Stimulated activated CD4-positive, alpha-beta T cell treated with anti-CD3 and anti-CD28 coated beads, Interleukin-15, amount 100 ng/mL, for 1 hour (primary cell): ENCODE measurements at places on chromosomes 5 and 9.

GRCh38 chr9:133768859-133769510, 30.8 kb upstream of the SARDH start:
- DNase-seq, result no peak

- DNase-seq, result no peak
Observed at GRCh38 chr9:4301971-4302427, 2.1 kb upstream of the GLIS3 start.

- no peak for DNase-seq
Observed at GRCh38 chr5:101047181-101047580, 144.1 kb upstream of the ST8SIA4 start.

DNA sequence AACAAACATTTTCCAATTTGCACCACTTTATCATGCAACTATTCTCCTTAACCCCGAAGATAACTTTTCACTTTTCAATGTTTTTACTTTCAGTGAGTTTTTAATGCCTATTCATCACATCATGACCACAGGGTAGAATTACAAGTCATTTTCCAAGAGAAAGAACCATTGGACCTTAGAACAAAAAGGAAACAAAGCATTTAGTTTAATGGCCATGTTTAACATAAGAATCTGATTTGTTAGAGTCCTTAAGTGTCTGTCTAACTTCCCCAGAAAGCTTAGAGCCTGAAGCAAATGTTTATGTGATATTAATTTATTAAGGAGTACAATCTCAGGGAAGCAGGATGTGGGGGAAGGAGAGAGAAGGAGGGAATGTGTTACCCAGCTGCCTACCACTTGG, 325.8 kb upstream of the RIOK2 start:
- DNase-seq, result no peak

- no peak for DNase-seq
Observed at GRCh38 chr9:70011366-70011765, 32.3 kb upstream of the MAMDC2 start.

GRCh38 chr5:92421942-92422341, 1038.8 kb upstream of the ARRDC3 start:
- DNase-seq, result no peak

GRCh38 chr5:17154211-17154996, 63.0 kb upstream of the BASP1 start:
- DNase-seq, result no peak

DNA sequence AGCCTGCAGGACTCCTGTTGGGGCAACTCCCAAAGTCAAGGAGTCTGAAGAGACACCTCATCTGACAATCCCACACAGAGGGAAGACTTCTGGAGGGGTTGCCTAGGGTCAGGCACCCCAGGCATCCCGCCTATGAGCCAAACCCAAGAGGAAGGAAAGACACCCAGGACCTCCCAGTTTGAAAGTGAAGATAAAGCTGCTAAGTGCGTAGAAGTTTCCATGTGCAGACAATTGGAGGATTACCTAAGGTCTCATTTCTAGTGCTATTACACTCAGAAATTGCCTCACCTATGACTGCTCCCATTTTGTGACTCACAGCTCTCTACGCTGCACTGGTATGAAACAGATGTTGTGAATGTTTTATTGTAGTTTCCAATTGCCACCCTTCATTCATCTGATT, 322.9 kb downstream of the SLIT3 start:
- no peak for DNase-seq

GRCh38 chr5:154995679-154996078, 17.9 kb upstream of the KIF4B start:
- no peak for DNase-seq

DNA sequence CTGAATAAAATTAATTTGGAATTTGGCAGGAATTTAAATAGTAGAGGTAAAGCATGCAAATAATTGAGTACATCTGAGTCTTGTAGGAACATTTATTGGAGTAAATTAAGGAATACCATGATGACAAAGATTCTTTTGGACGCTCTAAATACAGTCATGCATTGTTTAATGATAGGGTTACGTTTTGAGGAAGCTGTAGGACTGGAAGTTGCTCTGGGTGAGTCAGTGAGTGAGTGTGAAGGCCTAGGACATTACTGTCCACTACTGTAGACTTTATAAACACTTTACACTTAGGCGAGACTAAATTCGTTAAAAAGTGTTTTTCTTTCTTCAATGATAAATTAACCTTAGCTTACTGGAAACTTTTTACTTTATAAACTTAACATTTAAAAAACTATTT, 113.0 kb downstream of the FAM170A start:
- no peak for DNase-seq

- no peak for DNase-seq
Observed at GRCh38 chr9:2872931-2873323, 29.0 kb upstream of the PUM3 start.

DNA sequence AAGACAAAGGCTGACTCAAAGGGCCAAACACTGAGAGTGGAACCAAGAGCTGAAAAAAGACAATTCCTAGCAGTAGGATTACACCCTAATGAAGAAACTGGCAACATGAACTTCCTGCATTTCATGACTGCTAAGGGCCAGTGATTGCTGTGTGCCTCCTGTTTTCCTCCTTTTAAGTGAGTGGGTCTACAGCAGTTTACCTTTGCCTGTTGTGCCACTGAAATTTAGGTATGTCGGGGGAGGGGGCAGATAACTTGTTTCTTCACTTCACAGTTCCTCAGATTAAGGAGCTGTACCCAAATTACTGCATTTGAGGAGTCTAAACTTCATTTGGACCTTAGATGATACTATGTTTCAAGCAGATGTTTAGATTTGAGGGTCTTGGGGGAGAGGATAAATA, 191.7 kb downstream of the MCTP1 start:
- DNase-seq, result no peak

GRCh38 chr9:83665580-83666200, 42.1 kb downstream of the UBQLN1 start:
- DNase-seq, result no peak

DNA sequence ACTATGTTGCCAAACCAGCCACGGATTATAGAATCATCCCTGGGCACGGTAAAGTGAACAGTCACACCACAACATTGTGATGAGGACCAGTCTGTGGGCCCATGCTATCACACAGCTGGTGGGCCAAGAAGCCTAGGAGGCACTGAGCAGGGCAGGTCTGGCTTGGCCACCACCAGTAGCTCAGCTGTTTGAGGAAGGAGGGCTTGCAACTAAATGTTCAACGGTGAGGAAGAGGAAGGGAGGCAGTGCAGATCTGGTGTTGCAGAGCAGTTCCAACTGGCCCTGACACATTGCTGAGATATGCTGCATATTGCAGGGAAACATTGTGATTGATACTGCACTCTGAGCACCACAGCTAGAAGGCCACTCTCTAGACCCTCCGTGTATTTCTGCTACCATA, 77.9 kb upstream of the ATG10 start:
- no peak for DNase-seq

DNA sequence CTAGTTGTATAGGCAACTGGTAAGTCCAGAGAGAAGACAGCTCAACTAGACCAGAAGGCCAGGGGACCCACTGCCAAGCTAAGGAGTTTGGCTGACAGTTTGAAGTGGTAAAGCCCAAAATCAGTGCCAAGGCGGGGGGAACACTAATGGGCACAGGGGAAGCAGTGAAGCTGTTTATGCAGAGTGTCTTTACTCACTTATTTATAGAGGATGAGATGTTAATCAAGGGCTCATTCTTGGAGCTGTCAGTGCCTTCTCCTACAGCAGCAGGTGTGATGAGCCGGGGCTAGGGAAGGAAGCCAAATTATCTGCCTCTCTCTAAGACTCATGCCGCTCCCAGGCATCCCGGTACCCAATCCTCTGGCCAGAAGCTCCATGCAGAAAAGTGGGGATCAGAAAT, 75.2 kb upstream of the GALNT10 start:
- no peak for DNase-seq

DNA sequence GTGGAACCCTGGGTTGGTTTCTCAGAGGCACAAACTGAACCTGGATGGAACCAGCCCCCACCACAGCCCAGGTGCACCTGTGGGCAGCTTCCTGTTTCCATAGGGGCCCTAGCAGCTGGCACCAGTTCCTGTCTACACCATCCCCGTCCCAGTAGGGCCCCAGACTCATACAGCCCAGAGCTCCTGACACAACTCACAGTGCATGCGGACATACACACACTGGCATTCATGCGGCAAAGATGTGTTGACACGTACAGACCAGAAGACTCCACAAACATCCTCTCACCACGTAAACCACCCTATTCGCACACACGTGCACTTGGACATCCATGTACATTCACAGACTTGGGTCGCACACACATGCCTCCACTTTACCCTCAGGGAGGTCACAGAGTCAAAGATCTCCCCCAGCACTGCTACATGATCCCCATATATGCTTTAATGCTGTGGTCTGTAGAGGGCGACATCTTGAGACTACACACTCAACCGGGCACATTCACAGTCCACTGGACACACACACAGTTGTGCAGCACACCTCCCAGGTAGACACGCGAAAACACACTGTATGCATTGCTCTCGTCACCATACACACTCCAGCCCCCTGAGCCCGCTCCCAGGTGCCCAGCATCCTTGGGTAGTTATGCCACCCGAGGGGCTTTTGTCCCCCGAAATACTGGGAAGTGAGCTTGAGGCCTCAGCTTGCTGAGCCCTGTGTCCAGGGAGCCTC, 22.4 kb downstream of the CXXC5 start:
- DNase-seq, result no peak

GRCh38 chr9:91421128-91421765, 2.4 kb downstream of the NFIL3 start:
- DNase-seq, result no peak

DNA sequence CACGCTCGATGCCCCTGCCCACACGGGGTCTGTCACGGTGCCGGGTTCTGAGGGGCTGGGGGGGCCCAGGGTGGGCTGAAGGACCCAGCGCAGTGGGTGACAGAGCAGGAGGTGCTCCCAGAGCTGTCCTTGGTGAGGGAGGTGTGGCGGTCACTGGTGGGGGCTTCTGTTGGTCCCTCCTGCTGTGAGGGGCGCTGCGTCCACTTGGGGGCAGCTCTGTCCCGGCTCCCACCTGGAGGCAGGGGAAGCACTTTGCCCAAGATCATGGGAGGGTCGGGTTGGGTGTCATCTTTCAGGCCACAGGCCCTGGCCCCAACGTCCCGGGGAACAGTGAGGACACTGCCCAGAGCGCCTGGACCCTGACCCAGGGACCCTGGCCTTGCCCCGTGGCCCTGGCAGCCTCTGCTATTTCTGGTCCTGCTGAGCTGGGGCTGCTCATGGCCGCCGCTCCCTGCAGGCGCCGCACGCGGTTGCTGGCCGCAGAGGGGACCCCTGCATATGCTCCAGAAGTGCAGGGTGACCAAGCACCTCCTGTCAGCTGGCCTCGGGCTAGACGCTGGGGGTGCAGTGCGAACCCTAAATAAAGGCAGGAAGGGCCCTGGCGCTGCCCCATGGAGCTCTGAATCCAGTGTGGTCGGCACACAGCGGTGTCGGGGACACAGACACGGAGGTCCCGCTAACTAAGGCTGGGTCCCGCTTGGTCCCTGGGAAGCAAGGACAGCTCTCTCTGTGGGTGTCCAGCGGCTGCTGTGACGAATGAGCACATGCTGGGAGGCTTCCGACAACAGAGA, 11.6 kb upstream of the RNU6ATAC start:
- no peak for DNase-seq

DNA sequence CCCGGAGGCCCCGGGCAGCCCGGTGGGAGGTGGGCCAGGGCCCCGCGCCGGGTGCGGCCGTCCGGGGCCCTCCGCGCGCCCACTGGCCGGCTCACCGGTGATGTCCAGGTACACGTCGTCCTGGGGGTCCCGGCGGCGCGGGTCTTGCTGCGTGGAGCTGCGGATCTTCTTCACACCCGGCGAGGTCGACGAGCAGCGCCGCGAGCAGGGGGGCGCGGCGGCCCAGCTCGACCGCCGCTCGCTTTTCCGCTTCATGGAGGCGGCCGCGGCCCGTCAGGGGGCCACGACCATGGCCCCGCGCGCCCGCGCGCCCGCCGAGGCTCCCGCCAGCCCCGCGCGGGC, 548 bp downstream of the CDC14B start:
- no peak for DNase-seq

DNA sequence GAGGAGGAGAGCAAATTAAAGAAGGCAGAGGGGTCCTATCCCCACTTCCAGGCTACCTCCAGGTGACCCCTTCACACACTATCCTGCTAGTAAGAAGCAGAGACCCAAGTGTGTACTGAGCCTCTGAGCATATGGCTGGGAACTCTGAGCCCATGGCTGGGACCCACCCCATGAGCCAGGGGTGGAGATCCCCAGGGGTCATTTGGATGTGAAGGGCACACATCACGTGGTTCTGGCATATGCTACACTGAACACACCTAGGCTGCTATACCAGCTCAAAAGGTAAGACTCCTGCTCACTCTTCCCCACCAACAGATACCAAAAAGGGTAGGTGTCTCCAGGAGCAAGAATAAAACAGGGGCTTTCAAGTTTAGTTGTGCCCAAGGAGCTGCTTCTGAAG, 149.9 kb downstream of the FRMD3 start:
- no peak for DNase-seq

DNA sequence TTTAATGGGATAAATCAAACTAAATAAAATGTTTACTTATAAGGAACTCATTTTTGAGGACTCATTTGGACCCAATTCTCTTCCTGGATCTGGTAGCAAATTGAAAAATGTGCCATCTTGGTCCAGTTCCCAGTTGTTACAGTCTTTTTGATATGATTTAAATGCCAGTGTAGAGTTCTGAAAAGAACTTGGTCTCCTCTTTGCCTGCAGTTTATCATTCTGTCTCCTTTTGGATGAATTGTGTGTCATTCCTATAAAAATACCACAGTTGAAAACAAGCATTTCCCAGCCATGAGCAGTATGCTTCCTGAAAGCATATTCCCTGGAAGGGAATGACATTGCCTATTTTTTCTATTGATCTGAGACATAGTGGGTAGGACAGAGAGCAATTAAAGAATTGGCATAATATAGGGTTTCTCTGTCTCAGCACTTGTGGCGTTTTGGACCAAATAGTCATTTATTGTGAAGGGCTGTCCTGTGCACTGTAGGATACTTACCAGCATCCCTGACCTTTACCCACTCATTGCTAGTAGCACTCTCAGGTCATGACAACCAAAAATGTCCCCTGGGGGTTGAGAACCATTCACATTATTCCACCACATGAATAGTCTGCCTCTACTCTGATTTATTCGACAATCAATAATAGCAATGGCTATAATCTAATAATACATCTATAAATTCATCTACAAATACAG, 181.8 kb downstream of the NXNL2 start:
- no peak for DNase-seq

GRCh38 chr5:172958331-172959046, 735 bp upstream of the RPL26L1 start:
- peak; percentile 49 for DNase-seq
